Gastroesophageal sphincter (tissue), 4 donors: ENCODE measurements at places on chromosomes 4 and X. TPM values are rescaled to one million over a fixed set of nuclear protein-coding genes. Genes with fewer than 3 reads are reported as not detected.

DNA sequence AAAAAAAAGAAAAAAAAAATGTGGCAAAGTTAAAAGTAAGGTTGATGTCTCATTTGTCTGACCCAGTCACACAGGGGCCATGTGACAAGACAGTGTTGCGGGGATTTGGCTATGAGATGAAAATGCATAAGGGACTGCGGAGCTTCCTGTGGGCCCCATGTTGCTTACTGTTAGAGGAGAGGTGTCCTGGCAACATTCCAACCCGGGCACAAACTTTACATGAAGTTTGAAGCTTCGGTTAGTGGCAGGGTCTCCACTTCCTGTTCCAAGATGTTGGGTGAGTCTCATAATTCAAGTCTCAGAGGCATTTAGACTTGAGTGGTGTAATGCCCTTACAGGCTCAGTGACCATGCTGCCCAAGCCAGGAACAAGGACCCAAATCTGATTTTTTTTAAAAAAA lies 111.3 kb downstream of the MAML3 start:
- ATAC-seq, result no peak

- no peak for ATAC-seq
Observed at GRCh38 chr4:120893314-120893713, 29.2 kb downstream of the PRDM5 start.

DNA sequence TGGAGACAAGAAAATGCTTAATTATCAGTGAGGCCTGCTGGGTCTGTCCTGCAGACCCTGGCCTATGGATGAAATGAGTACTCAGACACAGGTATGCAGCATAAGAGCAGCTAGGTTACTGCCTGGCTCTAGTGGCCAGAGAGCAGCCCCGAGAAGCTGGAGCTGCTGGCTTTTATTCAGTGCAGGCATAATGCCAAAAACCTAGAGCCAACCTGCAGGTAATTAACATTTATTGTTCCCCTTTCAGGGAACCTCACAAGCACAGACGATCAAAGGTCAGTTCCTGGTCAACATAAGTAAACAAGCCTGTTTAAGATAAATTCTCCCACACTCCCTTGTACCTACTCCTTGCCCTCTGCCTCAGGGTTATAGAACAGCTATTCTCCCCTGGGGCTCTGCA lies 13.3 kb downstream of the IDS start:
- ATAC-seq, result no peak

DNA sequence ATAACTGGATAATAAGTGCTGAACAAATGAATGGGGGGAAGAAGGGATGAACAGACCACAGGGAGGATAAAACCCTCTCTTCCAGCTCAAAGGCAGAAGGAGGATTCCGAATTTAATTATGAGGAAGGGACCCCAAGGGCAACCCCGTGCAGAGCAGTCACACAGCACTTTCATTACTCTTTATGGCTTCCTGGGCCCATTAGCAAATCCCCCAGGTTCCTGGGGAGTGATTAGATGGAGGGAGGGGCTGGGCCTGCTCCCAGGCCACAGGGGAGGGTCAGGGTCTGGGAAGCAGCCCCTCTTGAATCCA lies 67.1 kb downstream of the PPP2R2C start:
- no peak for ATAC-seq

DNA sequence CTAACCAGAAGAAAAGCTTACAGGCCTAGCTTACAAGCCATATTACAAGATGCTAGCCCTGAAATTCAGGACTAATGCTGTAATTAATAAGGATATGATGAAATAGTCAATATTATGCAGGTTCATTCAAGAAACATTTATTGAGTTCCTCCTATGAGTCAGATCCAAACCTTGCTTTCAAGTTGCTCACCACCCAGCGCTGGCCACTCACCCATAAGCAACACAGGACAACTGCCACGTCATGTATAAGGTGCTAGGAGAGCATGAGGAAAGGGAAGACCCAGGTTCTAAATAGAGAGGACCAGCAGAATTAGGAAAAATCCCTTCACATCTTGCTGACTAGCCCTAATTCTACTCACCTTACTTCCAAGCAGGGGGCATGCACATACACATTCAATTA lies 23.3 kb downstream of the MAML3 start:
- ATAC-seq, result no peak

DNA sequence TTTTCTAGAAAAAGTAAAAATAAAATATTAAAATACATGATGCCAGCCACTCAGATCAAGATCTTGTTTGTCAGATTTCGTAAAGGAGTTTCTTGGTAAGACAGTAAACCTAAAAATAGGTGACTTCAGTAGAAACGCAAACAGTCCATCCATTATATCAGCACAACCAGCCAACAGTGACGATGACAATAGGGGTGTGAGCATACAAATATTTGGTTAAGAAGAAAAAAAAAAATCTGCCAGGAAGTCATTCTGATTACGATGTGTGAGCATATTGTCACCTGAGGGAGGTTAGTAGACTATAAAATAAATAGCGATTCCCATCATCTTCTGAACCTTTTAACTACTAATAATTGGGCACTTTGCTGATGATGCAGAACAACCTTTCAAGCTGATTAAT lies 37.6 kb downstream of the SLC7A11 start:
- no peak for ATAC-seq

DNA sequence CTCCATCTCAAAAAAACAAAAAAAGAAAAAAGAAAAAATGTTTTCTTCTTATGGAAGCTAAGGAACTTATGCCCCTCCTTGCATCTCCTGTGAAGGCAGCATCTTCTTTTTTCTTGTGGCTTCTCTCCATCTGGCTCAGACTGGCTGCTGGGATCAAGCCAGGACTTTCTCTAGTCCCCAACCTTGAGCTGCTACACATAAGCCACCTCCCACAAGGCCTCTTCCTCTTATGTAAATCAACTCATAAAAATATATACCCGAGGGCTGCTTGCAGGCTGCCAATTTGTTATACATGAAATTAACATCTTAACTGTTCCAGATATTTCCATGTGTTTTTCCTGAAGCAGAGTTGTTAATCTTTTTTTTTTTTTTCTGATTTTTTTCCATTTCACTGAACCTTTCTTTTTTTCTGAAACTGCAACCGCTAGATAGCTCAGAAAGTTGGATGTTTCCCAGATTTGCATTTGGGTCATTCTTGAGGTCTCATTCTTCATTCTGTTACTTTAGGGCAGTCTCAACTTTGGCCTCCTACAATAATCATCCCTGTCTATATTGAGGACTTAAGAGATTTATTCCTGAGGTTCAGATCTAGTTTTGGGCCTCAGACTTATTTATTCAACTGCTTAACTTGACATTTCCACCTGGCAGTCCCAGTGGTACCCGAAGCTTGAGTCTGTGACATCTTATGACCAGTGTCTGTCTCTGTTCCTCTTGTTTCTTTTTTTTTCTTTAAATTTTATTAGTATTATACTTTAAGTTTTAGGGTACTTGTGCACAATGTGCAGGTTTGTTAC lies 10.3 kb downstream of the SNX25 start:
- ATAC-seq, result peak; percentile 68

DNA sequence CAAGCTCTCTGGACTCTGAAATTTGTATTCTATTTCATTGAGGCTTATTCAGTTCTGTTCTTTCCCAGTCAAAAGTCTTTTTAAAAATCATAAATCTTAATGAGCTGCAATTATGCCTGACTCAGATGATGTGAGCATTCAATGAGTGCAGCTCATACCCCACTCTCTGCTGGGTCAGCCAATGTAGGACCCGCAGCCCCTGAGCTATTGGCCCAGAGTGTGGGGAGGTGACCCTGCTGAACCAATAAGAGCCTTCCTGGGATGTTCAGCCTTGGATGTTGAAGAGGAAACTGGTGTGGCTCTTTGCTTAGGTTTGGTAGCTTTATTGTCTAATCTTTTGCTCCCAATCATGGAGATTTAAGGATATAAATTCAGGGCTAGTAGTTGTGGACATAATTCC lies 12.1 kb upstream of the TCEAL4 start:
- ATAC-seq, result no peak

DNA sequence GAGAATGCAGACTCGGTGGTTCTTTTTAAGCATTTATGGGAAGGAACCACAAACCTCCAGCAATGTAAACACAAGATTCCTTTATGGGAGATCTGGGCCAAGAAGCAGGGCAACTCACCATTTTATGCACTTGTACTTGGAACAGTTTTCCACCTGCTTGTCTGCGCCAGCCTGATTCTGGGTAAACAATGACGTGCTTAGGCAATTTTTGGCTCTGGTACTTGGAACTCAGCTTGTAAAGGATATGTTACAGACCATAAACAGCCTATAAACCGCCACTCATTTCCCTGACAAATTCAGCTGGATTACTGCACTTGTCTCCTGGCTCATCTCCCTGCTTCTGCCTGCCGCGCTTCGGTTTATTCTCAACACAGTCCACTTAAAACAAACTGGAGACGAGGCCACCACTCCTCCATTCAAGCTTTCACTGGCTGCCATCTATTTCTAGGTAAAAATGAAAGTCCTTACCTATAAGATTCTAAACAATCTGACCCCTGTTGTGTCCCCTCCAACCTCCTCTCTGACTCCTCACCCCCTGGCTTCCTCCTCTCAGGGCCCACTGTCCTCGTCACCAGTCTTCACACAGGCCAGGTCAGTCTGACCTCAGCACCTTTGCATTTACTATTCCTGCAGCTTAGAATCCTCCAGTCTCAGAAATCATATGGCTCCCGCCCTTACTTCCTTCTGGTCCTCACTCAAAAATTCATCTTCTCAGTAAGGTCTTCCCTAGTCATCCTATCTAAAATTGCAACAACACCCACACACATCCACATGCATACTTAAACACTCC lies 205.9 kb upstream of the GALNT7 start:
- peak; percentile 98 for ATAC-seq

GRCh38 chr4:5041699-5042098 lies 9.6 kb upstream of the STK32B start:
- no peak for ATAC-seq

DNA sequence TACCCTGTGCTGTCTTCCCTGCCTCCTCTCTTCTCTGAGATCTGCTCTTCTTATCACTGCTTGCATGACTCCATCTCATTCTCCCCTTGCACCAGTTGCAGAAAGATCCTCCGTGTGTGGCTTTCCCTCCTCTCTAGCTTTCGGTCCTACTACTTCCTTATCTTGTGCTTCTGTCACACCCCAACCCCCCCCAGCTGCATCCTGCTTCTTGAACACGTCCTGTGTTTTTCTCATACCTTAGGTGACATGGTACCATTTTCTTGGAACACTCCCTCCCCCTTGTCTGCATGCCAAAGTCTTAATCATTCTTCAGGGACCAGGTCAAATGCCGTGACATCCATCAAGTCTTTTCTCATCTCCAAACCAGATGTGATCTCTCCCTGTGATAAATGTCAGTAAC lies 46.4 kb downstream of the FHL1 start:
- ATAC-seq, result no peak

DNA sequence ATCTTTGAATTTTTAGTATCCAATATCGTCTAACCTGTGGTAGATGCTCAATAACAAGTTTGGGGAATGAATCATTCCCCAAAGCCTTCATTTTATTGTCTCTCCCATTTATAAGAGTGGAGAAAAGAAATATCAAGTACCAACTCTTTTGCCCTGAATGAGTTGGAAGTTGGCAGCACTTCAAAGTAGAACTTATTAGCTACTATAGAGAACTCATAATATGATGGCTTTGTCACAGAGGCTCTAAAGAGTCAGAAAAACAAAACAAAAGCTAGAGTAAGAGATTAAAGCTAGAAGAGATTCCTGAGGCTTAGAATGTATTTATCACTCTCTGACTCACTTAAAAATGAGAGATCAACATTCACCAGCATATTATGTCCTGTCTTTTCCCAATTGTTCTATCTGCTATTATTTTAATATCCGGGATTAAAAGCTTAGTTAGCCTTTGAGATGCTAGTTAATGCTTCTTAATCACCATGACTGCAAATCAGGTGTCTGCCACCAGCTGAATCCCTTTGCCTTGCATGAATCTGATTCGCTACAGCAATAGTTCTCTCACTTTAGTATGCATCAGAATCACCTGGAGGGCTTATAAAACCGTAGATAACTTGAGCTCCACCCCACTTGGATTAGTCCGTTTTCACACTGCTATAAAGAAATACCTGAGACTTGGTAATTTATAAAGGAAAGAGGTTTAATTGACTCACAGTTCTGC lies 77.9 kb downstream of the PALLD start:
- no peak for ATAC-seq

DNA sequence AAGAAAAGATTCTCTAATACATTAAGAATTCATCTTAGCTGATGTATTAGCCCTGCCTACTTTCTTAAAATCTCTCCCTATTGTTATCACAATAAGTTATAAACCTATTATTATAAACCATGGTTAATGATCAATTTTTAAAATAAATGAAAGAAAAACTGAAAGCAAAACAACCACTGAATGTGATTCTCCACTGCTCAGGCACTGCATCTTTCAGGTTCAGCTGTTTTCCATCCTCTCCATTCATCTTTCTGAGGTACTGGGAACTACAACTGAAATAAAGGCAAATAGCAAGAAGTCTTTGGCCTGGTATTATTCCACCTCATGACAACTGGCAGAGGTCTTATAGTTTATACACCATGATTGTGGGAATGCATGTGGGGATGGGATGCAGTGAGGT lies 798.9 kb upstream of the AADAT start:
- ATAC-seq, result no peak

DNA sequence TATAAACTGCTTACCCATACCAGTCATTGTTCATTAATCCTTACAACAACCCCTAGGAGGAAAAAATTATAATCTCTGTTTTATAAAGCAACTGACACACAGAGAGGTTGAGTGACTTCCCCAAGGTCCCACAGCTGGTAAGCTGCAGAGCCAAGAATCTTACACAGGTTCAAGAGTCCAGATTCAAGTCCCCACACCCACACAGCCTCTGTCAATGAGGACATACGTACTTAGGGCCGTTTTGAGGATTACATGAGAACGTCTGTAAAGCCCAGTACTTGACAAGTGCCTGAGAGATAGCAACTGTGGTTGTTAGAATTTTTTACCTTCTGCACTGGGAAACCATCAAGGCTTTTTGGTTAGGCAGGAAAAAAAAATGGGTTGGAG lies 556 bp upstream of the SLC25A43 start:
- ATAC-seq, result peak; percentile 13

DNA sequence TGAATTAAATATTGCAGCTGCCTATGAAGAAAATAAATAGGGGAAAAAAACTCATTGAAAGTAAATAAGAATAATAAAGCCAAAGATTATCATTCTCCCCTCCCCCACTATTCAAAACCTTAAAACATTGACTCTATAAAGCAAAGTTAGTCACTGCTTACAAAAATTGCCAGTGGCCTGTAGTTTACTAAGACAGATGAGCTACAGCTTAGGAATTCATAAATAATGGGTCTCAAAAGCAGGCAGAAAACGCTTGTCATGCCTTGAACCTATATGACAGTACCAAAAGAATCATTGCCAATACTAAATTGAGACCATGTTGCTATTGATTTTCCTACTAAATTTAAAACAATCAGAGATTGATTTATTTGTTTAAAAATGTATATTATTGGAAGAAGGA lies 78.9 kb downstream of the SLC10A7 start:
- ATAC-seq, result no peak

GRCh38 chrX:125150231-125150630 lies 169.4 kb upstream of the TEX13C start:
- ATAC-seq, result no peak

The SLC49A3 gene
- total RNA-seq, result 8.4 TPM

The RNF175 gene
- 0.89 TPM for total RNA-seq

The MSMO1 gene
- total RNA-seq, result 10.4 TPM

The YTHDC1 gene
- total RNA-seq, result 75.8 TPM

The HS6ST2 gene
- 0.08 TPM for total RNA-seq

The ETDB gene
- not detected for total RNA-seq

The UGT8 gene
- total RNA-seq, result 0.96 TPM
